Fibroblast of pulmonary artery (primary cell): ENCODE measurements at places on chromosomes 12 and 14.

DNA sequence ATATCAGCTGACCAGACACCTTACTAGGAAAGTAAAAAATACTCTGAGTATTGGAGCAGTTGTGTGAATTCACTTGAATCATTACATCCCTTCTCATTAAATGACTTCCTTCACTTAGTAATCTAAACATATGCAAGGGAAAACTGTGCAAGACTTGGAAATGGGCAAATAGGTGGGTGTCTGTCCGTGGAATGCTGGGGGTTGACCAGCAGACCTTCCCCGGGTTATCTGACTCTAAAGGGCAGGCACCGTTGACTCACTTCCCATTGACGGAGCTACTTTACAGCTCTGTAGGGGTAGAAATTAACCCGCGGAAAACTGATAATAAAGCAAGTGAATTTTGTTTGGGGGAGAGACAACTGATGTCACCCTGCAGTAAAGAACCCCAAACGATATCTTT lies 199.3 kb downstream of the TTC7B start:
- peak; percentile 20 for DNase-seq

GRCh38 chr12:104508752-104509446 lies 52.2 kb downstream of the CHST11 start:
- DNase-seq: no peak

DNA sequence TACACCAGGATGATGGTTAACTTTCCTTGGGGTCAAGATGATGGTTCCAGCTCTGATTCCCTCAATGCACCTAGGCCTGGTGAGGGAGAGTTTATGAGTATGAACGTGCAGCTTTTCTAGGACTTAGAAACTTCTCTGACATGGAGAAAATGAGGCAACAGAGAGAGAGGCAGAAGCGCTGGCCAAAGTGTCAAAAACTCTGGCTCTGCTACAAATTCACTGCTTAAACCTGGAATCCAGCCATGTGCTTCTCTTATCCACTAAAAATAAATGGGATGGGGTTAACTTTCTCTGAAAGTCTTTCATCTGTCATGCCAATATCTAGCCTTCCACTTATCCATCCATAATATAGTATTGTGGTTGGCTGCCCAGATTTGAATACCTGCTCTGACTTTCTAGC lies 568.7 kb downstream of the MED13L start:
- no peak for DNase-seq

- no peak for DNase-seq
Measured at GRCh38 chr12:12357719-12358461, 1.0 kb downstream of the BORCS5 start.

- DNase-seq: no peak
Measured at GRCh38 chr12:108561852-108562347, 496 bp upstream of the ISCU start.

GRCh38 chr14:21379338-21379737 lies 4.5 kb downstream of the SUPT16H start:
- no peak for DNase-seq

DNA sequence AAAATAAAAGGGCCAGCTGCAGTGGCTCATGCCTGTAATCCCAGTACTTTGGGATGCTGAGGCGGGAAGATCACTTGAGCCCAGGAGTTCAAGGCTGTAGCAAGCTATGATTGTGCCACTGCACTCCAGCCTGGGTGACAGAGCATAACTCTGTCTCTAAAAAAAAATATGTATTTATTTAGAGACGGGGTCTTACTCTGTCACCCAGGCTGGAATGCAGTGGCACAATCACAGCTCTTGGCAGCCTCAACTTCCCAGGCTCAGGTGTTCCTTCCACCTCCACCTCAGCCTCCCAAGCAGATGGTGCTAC lies 179.3 kb upstream of the ATF7IP start:
- no peak for DNase-seq

GRCh38 chr12:52993558-52993869 lies 12.7 kb upstream of the EIF4B start:
- DNase-seq: no peak

DNA sequence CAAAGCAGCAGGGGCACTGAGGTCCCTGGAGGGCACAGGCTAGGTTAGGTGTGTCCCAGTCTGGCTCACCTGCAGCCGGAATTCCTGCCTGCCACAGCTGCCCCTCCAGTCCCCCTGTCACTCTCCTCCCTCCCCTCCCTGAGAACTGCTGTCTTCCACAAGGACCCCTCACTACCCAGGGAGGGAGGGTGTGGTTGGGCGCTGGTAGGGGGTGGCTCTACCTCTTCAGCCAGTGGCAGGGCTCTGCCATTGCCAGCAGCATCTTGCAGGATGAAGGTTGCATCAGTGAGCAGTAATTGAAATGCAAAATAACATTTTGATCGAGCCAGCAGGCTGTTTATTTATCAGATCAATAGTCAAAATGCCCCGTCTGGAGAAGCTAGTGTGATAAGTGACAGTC lies 45.7 kb downstream of the ESRRB start:
- DNase-seq: no peak

GRCh38 chr12:71011261-71011660 lies 90.7 kb upstream of the PTPRR start:
- peak; percentile 58 for DNase-seq

DNA sequence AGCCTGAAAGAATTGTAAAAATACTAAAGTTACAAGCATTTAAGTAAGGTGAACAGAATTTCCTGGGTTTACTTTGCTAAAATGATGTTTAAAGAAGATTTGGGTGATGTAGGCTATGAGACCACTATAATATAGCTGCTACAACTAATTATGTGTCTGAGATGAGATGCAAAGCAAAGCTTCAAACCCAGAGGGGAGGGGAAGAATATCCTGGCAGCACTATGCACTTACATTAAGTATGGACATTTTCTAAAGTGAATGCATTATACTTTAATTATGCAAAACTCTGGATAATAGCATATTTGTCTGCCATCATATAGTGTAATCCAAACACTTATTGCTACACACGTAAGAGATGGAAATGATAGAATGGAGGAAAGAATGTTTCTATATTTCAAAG lies 1003.7 kb downstream of the GALC start:
- no peak for DNase-seq

DNA sequence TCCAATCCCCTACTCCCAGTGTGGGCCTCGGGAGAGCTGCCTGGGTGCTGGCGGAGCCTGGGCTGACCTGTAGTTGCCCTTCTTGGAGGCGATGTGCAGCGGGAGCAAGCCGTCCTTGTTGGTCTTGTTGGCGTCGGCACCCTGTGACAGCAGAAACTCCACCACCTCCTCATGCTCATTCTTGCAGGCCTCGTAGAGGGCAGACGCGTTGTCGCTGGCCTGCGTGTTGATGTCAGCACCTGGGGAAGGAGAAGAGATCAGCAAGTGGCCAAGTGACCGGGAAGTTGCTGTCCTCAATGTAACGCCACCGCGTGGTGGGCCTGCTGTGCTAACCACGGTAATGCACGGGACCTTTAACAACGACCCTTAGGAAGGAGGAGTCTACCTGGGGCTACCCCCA lies 20.1 kb downstream of the FAM181A start:
- no peak for DNase-seq

- DNase-seq: no peak
Measured at GRCh38 chr12:100326208-100326607, 30.7 kb upstream of the SLC17A8 start.

- no peak for DNase-seq
Measured at GRCh38 chr12:67704071-67704470, 55.5 kb downstream of the DYRK2 start.

DNA sequence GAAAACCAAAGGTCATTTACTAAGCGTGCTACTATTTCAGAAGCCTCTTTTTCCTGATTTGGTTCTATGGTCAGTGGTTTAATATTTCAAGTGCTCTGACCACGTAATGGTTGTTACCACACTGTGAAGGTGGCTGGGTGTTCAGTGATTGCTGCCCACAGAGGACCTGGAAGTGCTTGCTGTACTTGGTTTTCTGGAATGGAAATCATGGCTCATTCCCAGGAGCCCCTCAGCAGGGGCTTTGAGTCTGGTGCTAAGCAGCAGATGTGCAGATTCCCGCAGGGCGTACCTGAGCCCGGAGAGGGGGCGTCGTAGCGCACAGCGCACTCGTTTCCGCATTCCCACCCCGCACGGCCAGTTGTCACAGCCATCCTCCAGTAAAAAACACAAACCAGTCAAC lies 50.5 kb downstream of the TRAF3 start:
- no peak for DNase-seq

GRCh38 chr12:66929121-66929520 lies 250.2 kb upstream of the GRIP1 start:
- DNase-seq: no peak

GRCh38 chr14:50085570-50086320 lies 30.6 kb downstream of the VCPKMT start:
- DNase-seq: peak; percentile 35

- peak; percentile 74 for DNase-seq
Measured at GRCh38 chr12:108855284-108856169, 1.9 kb downstream of the SSH1 start.

DNA sequence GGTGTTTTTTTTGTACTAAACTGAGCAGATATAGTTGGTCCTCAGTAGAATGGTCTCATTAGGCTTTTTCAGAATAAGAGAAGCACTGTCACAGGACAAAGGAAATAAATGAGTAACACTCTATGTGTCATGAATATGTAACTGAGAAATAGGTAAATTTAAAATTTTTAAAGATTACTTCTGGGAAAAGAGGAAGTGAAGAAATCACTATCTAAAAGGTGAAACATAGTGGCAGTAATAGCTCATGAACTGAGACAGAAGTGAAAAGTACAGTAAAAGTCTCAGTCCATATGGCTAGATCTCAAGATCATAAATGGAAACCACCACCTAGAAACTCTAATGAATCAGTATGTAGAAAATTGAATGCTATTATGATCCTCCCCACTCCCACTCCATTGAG lies 89.3 kb upstream of the TTC7B start:
- DNase-seq: no peak

GRCh38 chr12:105992849-105993740 lies 145.7 kb downstream of the NUAK1 start:
- peak; percentile 84 for DNase-seq

DNA sequence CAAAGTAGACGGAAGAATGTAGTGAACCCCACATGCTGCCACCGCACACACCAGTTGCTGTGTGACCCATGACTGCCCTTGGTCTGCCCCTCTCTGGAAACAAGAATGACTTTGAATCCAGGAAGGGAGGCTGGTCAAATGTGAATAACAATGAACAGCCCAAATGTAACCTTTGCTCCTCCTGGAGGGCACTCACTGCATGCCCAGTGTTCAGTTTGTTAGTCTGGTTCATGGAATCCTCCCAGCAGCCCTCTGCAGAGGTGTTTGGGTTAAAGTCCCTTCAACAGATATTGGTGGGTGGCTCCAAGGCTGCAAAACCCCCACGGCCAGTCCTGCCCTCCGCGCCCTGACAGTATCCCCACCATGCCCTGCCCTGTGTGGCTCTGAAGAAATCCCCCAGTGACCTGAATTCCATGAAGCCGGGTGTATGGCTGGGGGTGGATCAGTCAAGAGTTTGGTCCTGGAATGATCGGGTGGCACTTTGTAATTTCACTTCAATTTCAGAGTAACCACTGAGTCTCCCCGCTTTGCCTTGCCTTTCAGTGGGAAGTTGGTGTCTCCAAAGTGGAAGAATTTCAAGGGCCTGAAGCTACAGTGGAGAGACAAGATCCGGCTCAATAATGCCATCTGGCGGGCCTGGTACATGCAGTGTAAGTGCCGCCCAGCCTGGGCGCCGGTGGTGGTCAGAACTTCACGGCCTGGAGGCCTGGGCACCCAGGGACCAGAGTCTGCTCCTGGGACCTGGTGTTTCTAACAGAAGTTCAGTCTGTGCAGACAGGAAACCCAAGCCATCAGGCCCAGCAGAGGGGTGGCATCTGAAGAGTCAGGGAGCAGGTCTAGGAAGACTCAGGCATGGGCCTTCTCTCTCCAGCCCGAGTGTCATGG lies 47.1 kb downstream of the IL31 start:
- no peak for DNase-seq

DNA sequence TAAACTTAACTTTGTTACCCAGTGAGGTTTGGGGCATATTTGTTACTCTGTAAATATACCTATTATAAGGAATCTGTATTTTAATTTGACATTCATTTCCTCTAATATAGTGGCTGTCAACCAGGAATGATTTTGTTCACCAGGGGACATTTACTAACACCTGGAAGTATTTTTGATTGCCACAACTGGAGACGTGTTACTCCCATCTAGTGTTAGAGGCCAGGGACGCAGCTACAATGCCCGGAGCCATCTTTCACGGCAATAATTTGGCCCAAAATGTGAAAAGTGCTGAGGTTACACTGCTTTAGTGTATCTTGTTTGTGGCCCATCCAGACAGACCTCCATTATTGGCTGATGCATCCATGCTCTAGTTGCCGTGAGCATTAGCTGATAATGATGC lies 881.3 kb upstream of the ATXN7L3B start:
- DNase-seq: no peak

GRCh38 chr12:81257947-81258551 lies 180.2 kb downstream of the ACSS3 start:
- peak; percentile 71 for DNase-seq

GRCh38 chr12:6355491-6356373 lies 13.9 kb upstream of the TNFRSF1A start:
- no peak for DNase-seq

GRCh38 chr12:62129291-62129690 lies 130.9 kb upstream of the USP15 start:
- DNase-seq: no peak

GRCh38 chr14:101600336-101600890 lies 39.1 kb downstream of the DIO3 start:
- no peak for DNase-seq

DNA sequence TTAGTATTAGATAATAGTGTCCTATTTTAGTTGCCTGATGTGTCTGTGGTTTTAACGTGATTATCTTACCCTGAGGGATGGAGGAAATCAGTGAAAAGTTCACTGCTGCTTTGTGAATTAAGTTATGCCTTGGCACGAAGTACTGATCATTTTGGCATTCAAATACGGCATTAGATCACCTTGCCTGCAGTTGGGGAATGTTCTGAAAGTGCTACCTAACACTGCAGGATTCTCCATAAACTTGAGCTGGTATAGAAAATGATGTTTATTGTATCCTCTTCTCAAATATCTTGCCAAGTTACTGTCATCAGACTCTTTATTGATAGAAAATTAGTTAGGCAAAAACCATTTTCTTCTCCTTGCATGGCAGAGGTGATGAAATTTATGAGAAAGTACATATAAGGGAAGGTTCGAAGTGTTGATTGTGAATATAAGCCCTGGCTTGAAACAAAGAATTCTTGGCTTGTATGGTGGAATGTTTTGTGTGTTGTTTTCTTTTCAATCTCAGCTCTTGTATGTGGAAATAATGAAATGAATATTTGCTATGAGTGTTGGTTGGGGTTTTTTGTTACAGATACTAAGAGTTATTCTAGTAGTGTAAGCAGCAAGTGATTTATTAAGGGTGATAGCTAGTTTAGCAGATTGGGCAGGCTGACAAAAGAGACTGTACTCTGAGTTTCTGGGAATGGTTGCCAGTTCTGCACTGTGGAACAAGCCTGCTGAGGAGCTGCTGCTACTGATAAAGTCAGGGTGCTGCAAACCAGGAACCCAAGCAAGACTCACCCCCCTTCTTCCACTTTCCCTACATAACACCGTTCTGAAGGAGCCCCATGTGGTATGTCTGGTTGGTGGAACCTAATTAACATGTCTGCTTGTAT lies 448.3 kb downstream of the PCNX1 start:
- DNase-seq: peak; percentile 74
